Right renal cortex interstitium (tissue), 3 donors: ENCODE measurements at places on chromosomes 3 and 15.

- DNase-seq, result no peak
Measured at GRCh38 chr3:16404349-16404895, 109.1 kb downstream of the RFTN1 start.

GRCh38 chr3:140834266-140835037 is 107.2 kb upstream of the SLC25A36 start:
- no peak for DNase-seq

GRCh38 chr3:13548696-13549622 is at the start of gene FBLN2:
TSS of gene FBLN2 (plus strand) at chr3:13549125. CDS start at chr3:13570356, 21,231 bp downstream.
- DNase-seq, result peak; percentile 23

- DNase-seq, result no peak
Measured at GRCh38 chr15:67873777-67874176, 33.9 kb upstream of the RNU6-1 start.

GRCh38 chr3:11085093-11085840 is 69.0 kb upstream of the HRH1 start:
- DNase-seq, result no peak

GRCh38 chr3:191774485-191774884 is 313.5 kb downstream of the PYDC2 start:
- DNase-seq, result no peak

DNA sequence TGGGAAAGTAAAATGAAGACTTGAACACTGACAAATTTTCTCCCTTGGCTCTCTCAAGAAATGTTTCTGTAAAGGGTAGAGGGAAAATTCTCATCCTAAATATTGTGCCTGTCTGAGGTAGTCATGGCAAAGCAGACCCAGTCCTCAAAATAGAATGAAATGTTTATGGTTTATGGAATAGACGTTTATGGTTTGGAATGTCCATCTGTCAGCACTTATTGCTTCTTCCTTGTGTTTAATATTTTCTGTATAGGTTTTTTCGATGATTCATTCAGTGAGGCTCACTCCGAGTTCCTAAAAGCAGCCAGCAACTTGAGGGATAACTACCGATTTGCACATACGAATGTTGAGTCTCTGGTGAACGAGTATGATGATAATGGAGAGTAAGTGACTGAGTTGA is 13.9 kb downstream of the ELL3 start:
- no peak for DNase-seq

- DNase-seq, result no peak
Measured at GRCh38 chr3:147301781-147302180, 104.6 kb downstream of the ZIC4 start.

DNA sequence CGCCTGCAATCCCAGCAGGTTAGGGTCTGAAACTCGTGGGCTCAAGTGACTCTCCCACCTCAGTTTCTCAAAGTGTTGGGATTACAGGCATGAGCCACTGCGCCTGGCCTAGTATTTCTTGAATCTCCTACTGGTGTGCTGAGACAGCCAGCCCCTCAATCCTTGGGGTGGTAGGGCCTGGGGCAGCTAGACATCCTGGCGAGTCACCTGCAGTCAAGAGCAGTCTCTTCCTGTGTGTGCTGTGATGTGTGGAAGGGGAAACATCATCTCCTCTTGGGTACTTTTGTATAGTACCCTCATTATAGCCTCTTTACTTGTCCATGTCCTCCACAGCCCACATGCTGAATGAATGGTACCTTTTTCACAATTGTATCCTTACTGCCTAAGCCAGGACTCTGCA is 4.9 kb upstream of the HEXA start:
- no peak for DNase-seq

GRCh38 chr3:127042634-127043033 is 59.7 kb downstream of the PLXNA1 start:
- DNase-seq, result no peak

DNA sequence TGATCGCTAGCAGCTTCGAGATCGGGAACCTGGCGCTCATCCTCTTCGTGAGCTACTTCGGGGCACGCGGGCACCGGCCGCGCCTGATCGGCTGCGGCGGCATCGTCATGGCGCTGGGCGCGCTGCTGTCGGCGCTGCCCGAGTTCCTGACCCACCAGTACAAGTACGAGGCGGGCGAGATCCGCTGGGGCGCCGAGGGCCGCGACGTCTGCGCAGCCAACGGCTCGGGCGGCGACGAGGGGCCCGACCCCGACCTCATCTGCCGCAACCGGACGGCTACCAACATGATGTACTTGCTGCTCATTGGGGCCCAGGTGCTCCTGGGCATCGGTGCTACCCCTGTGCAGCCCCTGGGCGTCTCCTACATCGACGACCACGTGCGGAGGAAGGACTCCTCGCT is 62.5 kb downstream of the SLCO3A1 start:
- DNase-seq, result no peak

DNA sequence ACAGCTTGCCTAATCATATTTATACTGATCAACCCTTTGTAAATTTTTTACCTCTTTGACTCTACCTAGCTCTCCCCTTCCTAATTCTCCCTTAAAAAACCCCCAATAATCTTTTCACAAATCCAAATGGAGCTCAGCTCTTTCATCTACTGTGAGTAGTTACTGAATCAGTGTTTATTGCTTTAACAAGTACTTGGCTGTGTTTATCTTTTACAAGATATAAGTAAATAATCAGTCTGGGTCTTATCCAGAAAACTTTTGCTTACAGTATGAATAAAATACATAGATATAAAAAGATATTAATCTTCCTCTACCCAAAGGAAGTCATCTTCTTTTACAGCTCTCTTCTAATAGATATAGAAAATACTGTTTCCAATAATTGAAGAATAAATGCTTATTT is 366.4 kb downstream of the RAP2B start:
- DNase-seq, result no peak

GRCh38 chr15:69786136-69786701 is 311.5 kb downstream of the TLE3 start:
- no peak for DNase-seq

DNA sequence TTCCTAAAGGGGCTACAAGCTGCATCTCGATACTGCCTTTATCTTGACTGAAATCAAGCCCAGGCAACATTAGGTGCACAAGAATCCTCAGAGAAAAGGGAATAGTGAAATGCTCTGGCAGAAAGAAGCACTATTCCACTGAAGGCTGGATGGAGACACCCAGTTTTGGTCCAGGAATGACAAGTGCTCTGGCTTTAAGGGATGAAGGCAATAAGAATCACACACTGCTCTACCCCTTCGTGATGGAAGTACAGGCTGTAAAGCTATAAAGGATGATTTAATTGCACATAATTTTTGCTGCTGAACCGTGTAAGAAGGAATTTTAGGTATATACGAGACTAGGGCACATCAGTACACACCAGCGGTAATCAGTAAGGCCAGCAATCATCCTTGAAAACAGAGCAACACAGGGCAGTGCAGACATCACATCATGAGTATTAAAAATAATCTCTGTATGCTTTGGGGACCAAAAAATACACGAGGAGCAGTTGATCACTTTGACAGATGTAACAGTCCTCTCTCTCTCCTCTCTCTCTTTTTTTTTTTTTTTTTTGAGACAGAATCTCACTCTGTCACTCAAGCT is 414.6 kb upstream of the TBL1XR1 start:
- DNase-seq, result no peak

- DNase-seq, result no peak
Measured at GRCh38 chr15:25372298-25372697, 66.5 kb downstream of the UBE3A start.

GRCh38 chr15:96878129-96878528 is 547.6 kb downstream of the NR2F2 start:
- DNase-seq, result no peak

DNA sequence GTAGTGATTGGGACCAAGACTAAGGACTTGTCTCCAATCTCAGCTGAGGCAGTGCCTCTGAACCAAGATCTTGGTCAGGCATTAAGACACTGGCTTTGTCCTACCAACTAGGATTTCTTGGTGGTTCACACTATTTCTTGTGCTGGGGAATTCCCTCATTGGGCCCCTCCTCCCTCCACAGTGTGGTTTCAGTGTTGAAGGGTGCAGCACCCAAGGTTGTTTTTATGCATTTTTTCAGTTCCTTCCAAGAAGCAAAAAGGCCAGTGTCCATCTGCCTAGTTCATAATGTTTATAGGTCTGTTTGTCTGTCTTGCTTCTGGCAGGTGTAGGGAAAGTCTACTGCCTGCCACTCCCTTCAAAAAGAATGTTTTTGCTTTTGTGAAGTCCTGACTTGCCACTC is 10.6 kb upstream of the ITPKA start:
- no peak for DNase-seq

GRCh38 chr3:72344647-72345046 is 503.6 kb downstream of the SHQ1 start:
- DNase-seq, result no peak

- no peak for DNase-seq
Measured at GRCh38 chr3:38453913-38454177, 155 bp downstream of the ACVR2B start.

DNA sequence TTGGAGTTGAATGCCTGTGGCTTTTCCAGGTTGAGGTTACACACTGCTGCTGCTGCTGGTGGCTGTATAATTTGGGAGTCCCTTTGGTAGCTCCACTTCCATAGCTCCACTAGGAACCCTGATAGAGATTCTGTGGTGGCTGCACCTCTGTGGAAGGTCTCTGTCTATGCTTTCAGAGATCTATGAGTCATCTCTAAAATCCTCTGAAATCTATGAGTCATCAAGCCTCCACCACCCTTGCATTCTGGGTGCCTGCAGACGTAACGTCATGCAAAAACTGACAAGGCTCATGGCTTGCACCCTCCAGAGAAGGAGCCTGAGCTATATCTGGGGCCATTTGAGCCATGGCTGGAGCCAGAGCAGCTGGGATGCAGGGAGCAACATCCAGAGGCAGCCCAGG is 1037.0 kb upstream of the CFAP20DC start:
- DNase-seq, result no peak

DNA sequence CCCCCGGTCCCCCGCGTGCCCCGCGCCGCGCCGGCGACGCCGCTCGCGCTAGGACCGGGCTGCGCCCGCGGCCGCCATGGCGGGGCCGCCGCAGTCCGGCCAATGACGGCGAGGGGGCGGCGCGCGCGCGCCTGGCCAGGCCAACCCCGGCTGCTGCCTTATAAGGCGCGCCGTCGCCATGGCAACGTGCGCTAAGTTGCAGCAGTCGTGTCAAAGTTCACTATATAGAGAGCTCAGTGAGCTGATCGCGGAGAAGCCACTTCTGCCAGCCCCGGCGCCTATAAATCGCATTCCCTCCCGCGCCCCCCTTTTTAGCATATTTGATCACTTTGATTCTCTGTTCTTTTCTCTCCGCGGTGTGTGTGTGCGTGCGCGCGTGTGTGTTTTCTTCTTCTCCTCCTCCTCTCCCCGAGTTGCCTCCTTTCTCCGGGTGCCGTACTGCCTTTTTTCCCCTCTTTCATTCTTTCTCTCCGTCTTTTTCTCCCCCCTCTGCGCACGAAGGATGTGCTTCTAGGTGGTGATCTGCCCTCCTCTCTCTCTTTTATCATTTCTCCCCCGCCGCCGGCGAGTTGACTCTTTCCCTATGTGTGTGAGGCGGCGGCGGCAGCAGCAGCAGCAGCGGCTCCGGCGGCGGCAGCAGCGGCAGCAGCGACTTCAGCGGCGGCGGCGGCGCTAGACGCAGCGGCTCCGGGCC is at the start of gene NR2F2:
Gene NR2F2, plus strand, starts transcription at position 251 of the 694 bp plus-strand sequence. CDS start 1,406 bp downstream, outside the sequence.
- peak; percentile 98 for DNase-seq

DNA sequence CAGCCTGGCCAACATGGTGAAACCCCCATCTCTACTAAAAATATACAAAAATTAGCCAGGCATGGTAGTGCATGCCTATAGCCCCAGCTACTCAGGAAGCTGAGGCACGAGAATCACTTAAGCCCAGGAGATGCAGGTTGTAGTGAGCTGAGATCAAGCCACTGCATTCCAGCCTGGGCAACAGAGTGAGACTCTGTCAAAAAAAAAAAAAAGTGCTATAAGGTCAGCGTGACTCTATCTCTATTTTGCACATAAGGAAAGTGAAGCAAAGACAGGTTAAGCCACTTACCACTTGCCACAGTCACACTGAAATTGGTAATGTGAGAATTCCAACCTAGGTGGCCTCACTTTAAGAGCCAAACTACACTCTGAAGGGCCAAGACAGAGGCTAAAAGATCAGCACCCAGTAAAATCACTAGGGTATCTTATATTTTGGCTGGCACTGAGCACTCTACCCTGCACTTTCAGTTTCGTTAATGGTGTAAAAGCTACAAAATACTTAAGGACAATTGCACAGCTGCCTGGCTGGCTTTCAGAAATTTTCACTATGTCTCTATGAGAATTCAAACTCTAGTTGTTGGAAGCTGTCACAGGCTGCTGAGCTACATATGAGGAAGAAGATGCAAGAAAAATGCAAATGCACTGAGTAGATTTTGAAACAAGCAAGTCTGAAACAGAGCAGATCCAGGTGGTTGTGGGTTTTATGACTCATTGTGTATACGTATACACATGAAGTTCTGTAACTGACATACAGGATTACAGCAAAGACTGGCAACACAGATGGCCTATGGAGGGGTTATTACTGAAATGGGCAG is 32.7 kb downstream of the TRANK1 start:
- no peak for DNase-seq

GRCh38 chr15:31111091-31111647 is 9.6 kb upstream of the TRPM1 start:
- no peak for DNase-seq

- no peak for DNase-seq
Measured at GRCh38 chr3:88189361-88189810, 39.6 kb downstream of the C3orf38 start.

- DNase-seq, result no peak
Measured at GRCh38 chr15:62063825-62064635, 2.7 kb upstream of the C2CD4A start.

DNA sequence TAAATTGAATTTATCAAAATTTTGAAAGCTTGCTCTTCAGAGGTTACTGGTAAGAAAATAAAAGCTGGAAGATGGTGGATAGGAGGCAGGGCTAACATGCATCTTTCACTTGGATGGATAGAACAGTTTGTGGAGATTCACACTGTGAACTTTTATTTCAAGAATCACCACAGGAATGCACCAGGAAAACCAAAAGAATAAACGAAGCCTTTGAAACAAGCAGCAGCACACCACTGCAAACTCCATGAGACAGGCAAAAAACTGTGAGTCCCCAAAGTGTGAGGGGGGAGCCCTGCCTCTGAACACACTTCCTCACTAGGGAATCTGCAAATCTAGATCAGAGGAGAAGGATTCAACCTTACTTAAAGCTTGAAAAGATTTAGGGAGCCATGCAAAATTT is 122.2 kb downstream of the RTP4 start:
- no peak for DNase-seq

GRCh38 chr15:40454904-40455391 is 14.2 kb downstream of the BAHD1 start:
- no peak for DNase-seq

DNA sequence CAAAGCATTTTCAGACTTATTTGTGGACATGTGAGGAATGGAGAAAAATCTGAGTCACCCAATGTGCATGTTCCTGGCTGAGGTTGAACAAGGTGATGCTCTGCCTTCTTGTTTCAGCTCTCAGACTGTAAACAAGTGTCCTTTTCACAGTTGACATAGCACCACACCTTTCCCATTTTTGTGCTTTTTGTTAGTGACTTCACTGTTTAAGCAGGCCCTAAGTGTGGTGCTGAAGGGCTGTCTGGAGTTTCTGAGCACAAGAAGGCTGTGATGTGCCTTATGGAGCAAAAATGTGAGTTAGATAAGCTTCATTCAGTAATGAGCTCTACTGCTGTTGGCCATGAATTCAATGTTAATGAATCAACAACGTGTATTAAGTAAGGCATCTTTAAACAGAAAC is 20.4 kb downstream of the ABI3BP start:
- no peak for DNase-seq
